ENCODE measurements at places on chromosomes 5 and 9.

GRCh38 chr5:129461711-129462332, 1.7 kb downstream of the ADAMTS19 start:
- no peak for DNase-seq

- no peak for DNase-seq
Measured at GRCh38 chr9:87703636-87704276, 22.2 kb upstream of the CTSL start.

GRCh38 chr5:151632524-151632923, 41.4 kb upstream of the FAT2 start:
- DNase-seq: no peak

DNA sequence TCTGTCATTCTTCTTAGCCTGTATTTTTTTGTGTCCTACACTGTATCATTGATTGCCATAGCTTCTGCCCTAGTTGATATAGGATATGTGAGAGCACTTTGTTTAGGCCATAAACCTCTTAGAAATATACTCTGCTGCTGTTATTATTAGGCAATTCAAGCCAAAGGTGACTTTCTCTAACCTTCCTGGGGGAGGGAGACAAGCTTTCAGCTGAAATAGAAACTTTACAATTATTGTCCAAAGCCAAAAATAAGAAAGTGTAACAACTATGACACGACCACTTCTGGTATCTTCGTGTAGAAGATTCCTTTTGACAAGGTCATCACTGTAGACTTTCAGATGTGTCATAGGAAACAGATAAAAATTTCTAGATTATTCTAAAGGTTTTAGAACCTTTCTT, 12.2 kb upstream of the CSNK1A1 start:
- no peak for DNase-seq

DNA sequence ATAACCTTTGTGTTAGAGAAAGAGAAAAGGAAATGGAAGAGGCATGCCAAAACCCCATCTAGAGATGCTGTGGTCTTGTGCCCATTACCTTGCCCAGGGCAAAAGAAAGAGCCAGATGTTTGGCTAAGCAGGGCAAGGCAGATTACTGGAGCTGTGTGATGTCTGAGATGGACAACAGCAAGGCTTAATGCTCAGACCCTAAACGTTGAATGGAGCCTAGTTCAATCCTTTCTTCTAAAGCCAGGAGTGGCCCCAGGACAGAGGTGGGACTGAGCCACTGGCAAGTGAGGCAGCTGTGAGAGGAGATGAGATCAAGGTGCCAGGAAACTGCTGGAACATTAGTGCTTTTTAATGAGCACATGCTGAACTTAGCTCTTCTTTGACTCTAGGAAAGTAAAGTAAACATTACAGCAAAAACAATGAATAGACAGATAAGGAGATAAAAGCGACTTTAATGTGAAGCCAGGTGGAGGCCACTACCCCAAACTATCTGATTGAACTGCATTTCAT, 143.0 kb upstream of the EGFLAM start:
- no peak for DNase-seq

DNA sequence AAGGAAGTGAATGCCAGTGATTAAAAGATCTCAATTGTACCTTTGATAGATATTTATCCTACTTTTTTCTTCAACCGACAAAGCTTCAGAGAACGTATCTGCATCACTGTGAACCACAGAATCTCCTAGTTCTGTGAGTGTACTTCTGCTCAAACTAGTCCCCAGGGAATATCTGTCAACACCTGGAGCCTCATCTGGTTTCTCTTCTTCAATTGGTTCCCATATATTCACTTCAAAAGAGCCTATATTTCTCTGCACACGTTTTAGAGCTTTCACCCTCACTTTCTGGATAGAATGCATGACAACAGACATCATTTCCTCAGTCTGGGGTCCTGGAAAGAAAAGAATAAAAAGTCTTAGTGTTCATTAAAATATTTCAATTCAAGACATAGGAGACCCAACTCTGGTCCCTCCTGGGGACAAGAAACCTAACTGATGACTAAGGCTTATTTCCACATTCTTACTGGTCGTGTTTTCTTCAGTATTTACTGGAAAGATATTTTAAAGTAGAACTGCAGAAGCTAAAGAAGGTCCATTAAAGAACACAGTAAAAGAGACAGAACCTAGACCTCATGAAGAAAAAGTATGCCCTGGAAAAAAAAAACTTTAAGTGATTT, 64.3 kb downstream of the CPLANE1 start:
- DNase-seq: no peak

DNA sequence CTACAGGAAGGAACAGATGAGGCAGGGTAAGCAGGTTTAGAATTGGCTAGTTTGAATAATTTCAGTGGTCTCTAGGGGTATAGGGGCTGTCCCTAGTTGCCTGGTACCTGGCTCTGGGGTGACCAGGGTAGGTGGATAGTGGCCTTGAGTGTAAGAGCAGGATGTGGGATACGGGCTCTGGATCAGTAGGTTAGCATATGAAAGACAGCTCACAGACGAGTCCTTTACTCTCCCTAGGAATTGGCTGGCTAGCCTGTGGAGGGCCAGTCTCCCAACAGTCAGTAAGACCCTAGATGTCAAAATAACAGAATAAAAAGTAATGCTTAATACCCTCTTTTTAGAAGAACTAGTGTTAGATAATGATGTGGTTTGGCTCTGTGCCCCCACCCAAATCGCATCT, 16.6 kb upstream of the C9orf152 start:
- DNase-seq: no peak

DNA sequence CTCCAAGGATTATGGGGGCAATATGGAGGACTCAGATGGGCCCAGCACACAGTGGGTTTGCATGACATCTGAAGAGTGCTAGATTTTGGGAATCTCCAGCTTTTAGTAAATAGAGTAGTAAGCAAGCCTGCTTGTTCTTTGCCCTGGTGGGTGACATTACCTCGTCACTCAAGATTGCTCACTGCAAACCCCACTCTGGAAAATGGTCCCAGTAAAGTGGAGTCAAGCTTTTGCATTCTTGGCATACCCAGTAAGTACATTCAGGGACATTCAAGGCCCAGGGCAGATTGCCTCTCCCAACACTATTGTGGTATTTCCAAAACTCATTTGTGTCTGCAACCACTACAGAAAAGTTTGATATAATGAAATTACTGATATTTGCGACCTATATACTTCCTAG, 118.5 kb downstream of the INVS start:
- no peak for DNase-seq

DNA sequence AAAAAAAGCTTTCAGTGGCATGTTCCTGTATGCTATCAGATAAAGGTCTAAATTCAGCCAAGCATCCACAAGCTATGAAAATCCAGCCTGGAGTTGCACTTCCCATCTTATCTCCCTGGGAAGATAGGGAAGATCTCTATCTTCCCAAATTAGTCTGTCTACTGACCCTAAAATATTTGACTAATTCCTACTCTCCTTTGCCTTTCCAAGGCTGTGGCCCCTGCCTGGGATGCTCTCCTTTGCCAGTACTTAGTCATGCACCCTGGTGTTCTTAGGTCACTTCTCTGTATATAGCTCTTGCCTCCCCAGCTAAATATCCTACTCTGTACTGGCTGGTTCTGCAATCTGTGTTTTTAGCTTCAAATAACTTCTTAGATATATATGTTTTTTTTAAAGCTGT, 44.0 kb upstream of the PLPP1 start:
- DNase-seq: no peak

DNA sequence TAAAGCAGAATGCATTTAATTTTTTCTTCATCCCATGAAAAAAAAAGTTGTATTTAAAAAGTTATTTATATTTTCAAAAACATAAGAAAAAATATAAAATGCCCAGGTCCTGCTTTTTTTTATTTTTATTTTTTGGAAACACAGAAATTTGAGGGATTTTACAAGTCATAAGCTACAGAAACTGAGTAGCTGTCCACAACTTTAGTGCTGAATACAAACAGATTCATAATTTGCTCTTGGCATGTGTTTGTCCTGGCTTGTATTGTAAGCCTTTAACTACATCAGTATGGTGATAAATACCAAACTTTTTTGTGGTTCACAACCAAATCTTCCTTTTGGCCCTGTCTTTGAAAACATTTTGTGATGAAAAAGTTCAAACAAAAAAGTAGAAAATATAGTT, 7.5 kb upstream of the PLCXD3 start:
- no peak for DNase-seq

All from CD4-positive, alpha-beta memory T cell (primary cell).